Left renal pelvis (tissue), 4 donors: ENCODE measurements at places on chromosomes 4 and X. TPM values are rescaled to one million over a fixed set of nuclear protein-coding genes. Genes with fewer than 3 reads are reported as not detected.

TRIML1 gene
- not detected for polyA plus RNA-seq

FAM47A gene
- not detected for polyA plus RNA-seq

BCAP31 gene
- polyA plus RNA-seq, result 199 TPM

TLR10 gene
- 0.98 TPM for polyA plus RNA-seq

PLAC8 gene
- polyA plus RNA-seq, result 3.3 TPM

P2RY8 gene
- 1.0 TPM for polyA plus RNA-seq

JCHAIN gene
- 1.5 TPM for polyA plus RNA-seq

ADH7 gene
- not detected for polyA plus RNA-seq

AFF2 gene
- 3.8 TPM for polyA plus RNA-seq

NOA1 gene
- 21.4 TPM for polyA plus RNA-seq

- DNase-seq, result no peak
Observed at GRCh38 chrX:15017491-15017890, 144.3 kb downstream of the MOSPD2 start.

DNA sequence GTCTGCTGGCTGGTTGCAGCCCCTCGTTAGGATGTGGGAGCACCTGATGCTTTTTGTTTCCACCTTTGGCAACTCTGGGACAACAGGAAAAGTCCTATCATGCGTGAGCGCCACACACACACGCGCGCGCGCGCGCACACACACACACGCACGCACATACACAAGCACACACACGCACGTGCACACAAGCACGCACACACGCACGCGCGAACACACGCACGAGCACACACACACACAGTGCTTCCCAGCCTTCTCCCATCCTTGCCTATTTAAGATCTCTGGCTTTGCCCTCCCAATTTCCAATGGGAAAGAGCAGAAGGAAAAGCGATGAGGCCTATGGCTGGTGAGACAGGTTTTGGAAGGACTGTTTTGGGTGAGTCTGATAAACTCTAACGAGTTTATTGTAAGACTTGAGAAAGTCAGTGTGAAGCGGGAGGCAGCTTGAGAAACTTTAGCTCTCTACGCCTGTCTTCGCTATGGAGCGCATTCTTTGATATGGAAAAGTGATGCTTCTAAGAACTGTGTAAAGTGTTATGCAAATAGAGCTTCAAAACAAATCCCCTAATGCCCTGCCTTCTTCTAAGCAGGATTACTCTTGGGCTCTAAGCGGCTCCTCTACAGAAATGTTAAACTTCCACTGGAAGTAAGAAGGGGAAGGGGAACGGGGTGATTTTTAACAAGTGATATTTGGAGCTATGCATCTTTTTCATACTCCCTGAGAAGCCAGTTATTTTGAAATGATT, 11.8 kb downstream of the SUPT20HL1 start:
- no peak for DNase-seq

GRCh38 chrX:108417257-108417656, 21.0 kb downstream of the COL4A6 start:
- DNase-seq, result no peak

- DNase-seq, result no peak
Observed at GRCh38 chrX:530726-531610, 99.6 kb upstream of the SHOX start.

DNA sequence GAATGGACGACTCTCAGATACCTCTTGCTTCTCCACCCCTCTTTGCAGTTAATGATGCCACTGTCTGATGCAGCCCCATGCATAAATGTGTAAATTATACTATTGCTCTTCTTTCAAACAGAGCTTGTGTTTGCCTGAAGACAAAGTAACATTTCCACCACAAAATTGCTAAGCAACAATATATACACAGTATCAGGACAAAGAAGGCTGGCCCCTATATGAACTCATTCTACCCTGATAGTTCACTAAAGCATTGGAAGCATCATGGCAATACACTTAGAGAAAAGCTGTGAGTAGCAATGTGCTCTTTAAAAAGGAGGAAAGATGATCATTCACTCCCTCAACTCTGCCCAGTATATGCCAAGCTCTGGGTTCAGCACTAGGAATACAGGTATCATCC, 427.0 kb upstream of the CPEB2 start:
- DNase-seq, result no peak

DNA sequence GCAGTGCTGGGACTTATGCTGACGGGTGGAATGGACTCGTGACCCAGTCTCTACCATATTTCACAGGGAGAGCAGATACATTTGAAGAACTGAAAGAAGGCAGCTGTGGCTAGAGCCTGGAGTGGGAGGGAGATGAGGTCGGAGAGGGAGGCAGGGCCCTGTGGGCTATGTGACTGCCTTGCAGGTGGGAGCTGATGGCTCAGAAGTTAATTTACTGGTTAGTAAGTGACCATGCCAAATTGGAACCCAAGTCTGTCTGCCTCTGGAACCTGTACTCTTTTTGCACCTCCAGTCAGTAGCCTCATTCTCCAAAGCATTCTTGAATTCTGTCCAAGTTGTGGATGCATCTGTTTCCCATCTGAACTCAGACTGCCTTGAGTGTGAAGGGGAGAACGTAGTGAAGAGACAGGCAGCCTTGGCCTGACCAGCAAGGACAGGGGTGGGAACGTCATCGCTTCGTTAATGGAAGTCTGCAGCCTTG, 92.3 kb downstream of the REPS2 start:
- DNase-seq, result peak; percentile 12

GRCh38 chrX:40100537-40101429, 3.0 kb upstream of the BCOR start:
- no peak for DNase-seq

GRCh38 chrX:115649461-115650063, 88.6 kb downstream of the PLS3 start:
- DNase-seq, result no peak

- DNase-seq, result no peak
Observed at GRCh38 chrX:136766785-136767103, 14.0 kb downstream of the ARHGEF6 start.

DNA sequence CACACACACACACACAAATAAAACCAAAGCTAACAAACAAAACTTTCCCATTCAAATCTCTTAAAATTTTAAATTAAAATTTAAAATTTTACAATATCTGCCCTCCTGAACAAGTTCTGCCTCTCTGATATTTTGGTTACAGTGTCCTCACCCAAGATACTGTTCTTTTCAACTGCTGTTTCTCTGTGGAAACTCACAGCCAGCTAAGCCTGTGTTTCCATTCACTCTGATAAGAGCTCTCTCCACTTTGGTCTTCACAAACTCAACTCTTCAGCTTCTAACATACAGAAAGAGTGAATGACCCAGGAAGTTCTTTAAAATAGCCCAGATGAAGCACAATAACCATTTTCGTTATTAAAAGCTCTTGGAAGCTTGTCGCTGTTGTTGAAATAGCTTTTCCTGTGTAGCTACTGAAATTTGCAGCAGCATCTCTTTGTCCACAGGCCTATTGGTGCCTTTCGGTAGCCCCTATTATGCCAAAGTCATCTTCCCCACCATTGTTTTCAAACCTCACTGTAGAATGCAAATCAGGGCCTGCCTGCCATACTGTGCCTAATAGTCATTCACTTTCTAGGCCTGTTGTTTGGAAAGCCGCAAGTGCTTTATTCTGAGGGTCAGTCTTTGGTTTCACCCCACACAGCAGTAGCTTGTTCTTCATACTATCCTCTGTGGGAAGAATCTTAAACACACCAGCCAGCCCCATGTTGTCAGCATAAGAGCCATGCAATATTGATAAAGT, 19.4 kb downstream of the INPP4B start:
- DNase-seq, result no peak

GRCh38 chr4:143019351-143019750, 165.4 kb upstream of the USP38 start:
- no peak for DNase-seq

- no peak for DNase-seq
Observed at GRCh38 chrX:24030597-24030996, 3.6 kb upstream of the KLHL15 start.

GRCh38 chr4:94621491-94622080, 136.2 kb upstream of the BMPR1B start:
- no peak for DNase-seq

GRCh38 chr4:124955476-124955875, 242.9 kb upstream of the ANKRD50 start:
- DNase-seq, result no peak

DNA sequence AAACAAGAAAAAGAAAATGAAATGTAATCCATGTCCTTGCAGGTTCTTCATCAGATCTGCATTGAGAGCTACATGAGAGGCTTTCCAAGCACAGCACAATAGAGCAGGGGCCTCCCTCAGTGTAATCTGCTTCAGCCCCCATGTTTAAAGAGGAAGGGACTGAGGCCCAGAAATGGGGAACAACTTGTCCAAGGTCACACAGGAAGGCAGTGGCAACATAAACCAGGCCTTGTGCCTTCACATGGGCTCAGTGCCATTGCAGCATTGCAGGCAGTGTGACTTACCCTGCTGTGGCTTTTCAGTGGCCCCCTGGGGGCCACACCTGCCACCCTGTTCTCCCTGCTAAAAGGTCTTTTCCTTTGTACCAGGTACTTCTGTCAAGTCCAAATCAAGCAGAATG, 20.9 kb upstream of the CD99L2 start:
- no peak for DNase-seq

- DNase-seq, result no peak
Observed at GRCh38 chr4:48329976-48330375, 11.4 kb upstream of the SLAIN2 start.

GRCh38 chr4:41751449-41752061, 3.0 kb upstream of the PHOX2B start:
- DNase-seq, result no peak

DNA sequence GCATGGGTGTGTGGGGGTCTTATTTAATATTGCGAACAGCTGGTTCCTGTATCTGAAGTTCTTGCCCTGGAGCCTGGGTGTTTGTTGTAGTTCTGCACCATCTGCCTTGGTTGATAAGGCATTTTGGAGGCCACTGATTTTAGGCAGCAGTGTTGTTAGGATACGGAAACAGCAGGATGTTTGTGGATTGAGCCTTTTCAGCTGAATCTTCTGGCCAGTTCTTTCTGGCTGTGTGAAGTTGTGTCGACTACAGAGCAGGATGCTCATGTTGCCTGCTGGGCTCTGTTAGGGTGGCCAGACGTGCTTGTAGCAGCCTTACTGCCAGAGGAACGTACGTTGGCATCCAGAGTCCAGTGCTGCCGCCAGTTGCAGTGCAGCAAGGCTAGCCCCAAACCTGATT, 134.2 kb downstream of the PTTG2 start:
- DNase-seq, result no peak
